GM04504 (cell line): ENCODE measurements at places on chromosomes 16 and 17.

DNA sequence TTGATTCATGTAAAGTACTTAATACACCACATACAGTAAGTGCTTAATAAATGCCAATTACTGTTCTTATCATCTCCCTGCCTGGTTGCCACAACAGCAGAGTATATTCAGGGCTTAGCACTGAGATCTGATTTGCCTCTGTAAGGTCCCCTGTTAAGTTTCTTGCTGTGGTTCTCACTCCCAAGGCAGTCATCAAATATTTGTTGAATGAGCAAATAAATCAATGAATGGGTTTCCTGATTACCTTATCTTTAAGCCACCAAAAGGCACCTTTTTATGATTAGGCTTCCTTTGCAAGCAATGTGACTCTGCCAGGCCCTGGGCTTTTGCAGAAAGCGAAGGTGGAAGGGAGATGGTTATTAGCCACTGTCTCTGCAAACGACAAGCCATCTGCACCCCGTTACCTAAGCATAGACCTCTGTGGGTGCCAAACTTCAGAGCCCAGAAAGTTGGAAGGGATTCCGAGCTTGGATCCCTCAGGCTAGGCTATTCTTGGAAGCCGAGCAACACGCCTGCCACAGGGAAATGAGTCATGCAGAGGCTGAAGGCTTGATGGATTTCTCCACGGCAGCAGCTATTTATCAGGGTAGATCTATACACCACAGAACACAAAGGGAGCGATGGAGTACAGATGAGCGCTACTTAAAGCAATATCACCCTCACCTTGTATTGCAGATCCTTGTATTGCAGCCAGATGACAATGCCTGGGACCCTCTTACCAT, 102.0 kb downstream of the GRIN2A start:
- peak; percentile 71 for DNase-seq

GRCh38 chr17:66387392-66387981, 85.1 kb downstream of the PRKCA start:
- no peak for DNase-seq

- no peak for DNase-seq
Observed at GRCh38 chr17:16214190-16215001, 938 bp downstream of the NCOR1 start.

DNA sequence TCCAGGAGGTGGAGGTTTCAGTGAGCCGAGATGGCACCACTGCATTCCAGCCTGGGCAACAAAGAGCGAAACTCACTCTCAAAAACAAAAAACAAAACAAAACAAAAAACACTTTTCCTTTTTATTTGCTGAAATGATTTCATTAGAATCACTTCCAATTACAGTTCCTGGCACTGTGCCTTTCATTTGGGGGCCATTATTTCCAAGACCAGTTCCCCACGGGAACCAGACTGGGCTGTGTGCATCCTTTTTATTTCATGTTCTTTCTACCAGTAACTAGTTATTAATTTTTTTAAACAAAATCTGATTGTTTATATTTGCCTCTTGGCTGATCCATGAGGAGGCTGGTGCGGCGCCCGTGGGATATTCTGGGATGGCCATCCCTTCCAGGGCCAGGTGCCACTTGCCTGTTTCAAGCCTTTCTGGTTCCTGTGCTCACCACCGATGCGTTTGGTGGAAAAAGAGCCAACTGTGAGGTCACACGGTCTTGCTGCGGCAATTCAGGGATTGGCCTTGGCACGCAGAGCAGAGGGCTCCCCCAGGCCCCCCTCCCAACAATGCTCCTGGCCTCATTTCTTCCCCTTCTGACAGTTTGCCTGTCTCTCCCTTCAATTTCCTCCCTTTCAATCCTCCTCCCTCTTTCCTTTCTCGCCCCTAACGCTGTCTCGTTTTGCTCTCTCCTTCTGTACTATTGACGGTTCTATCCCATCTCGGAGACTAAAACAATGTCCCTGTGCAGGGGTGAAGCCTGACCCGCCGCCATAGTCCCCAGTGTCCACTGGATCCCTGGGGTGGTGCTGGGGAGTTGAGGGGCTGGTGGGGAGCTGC, 13.4 kb downstream of the UBALD1 start:
- no peak for DNase-seq

- DNase-seq, result no peak
Observed at GRCh38 chr17:77116371-77116860, 24.4 kb upstream of the SEC14L1 start.

DNA sequence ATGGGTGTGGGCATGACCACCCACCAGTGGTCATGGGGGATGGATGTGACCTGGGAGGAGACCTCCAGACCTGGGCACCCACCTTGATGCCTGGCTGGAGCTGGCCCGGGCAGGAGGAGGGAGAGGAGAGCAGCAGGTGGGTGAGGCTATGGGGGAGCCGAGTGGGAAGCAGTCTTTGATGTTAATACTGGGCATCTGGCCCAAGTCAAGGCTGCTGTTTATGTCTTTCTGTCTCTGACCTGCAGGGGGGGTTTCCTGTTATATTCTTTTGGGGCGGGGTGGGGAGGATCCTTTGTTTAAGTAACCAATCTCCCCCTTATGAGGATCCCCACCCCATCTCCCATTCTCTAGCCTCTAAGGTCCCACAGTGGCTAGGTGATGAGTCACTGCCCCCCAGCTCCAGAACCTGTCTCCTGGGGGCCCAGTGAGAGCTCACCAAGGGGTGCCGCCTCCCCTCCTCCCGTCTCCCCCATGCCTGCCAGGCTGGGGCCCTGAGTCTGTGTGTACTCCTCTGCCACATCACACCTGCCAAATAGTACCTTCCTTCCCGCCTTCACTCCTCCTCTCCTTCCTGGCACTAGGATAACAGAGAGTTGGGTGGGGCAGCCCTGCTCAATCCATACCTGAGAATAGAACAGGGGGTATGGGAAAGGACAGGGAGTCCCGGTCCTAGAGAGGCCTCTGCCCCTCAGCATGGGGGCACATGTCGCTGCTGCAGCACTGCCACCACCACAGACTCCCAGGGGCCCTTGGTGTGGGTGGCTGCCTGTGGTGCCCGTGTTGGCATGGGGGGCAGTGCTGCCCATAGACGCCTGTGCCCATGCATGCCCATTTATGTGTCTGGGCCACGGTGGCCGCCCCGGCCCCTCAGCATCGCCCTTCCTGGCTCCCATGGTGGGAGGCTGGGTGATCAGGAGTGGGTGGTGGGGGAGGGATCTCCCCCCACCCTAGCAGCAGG, 7.3 kb downstream of the THRA start:
- DNase-seq, result no peak
